Natural killer cell (primary cell): ENCODE measurements at places on chromosomes 11 and 22.

- H3K4me1 ChIP-seq, result no peaks in the 10 kb centered on the region
- peaks cover 46% of the 10 kb centered on the region for H3K36me3 ChIP-seq
- H3K27me3 ChIP-seq, result no peaks in the 10 kb centered on the region
- DNase-seq, result no peak
- H3K27ac ChIP-seq, result no peak overlapping the region
These were observed 96.1 kb upstream of the BID start for GRCh38 chr22:17870407-17870806.

GRCh38 chr11:134674974-134675373 is 262.9 kb upstream of the B3GAT1 start:
- no peak for DNase-seq
- H3K4me3 ChIP-seq, result no peak overlapping the region
- no peaks in the 10 kb centered on the region for H3K27me3 ChIP-seq
- H3K4me1 ChIP-seq, result no peaks in the 10 kb centered on the region
- H3K36me3 ChIP-seq, result no peaks in the 10 kb centered on the region

GRCh38 chr22:37237371-37238268 is 6.4 kb downstream of the RAC2 start:
- peaks cover 96% of the 10 kb centered on the region for H3K4me1 ChIP-seq
- no peaks in the 10 kb centered on the region for H3K27me3 ChIP-seq
- peaks cover 80% of the 10 kb centered on the region for H3K36me3 ChIP-seq
- no peak overlapping the region for H3K4me3 ChIP-seq
- peak overlapping the region; percentile 82 for H3K27ac ChIP-seq
- DNase-seq, result peak; percentile 58

- peak; percentile 88 for DNase-seq
- no peak overlapping the region for H3K27ac ChIP-seq
- peaks cover 31% of the 10 kb centered on the region for H3K4me1 ChIP-seq
- H3K36me3 ChIP-seq, result no peaks in the 10 kb centered on the region
- no peaks in the 10 kb centered on the region for H3K27me3 ChIP-seq
These were observed 10.4 kb upstream of the SLCO2B1 start for GRCh38 chr11:75140269-75141138.

GRCh38 chr11:45089676-45090499 is 56.6 kb upstream of the PRDM11 start:
- no peaks in the 10 kb centered on the region for H3K27me3 ChIP-seq
- H3K4me3 ChIP-seq, result no peak overlapping the region
- peaks cover 57% of the 10 kb centered on the region for H3K4me1 ChIP-seq
- peak; percentile 33 for DNase-seq
- no peak overlapping the region for H3K27ac ChIP-seq

GRCh38 chr22:47016631-47017030 is 254.2 kb downstream of the TBC1D22A start:
- H3K36me3 ChIP-seq, result peaks cover 4% of the 10 kb centered on the region
- DNase-seq, result no peak
- no peak overlapping the region for H3K27ac ChIP-seq
- H3K4me3 ChIP-seq, result no peak overlapping the region
- peaks cover 10% of the 10 kb centered on the region for H3K4me1 ChIP-seq

DNA sequence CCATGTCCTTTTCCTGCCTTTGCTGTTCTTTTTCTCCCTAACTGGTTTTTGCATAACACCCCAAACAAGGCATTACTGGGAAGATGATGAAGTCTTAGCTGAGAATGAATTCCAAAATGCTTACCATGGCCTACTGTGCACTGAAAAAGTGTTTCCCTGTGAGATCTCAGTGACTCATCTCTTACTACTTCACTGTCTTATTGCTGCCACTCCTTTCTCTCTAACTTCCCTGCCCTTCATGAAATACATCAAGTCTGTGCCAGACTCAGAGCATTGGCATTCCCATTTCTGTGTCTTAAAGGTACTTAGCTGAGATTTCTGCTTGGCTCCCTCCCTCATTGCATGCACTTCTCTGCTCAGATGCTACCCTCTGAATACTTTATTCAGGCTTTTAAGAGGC is 49.1 kb upstream of the MUC15 start:
- H3K36me3 ChIP-seq, result no peaks in the 10 kb centered on the region
- no peak overlapping the region for H3K4me3 ChIP-seq
- DNase-seq, result no peak

GRCh38 chr22:46963672-46964545 is 201.5 kb downstream of the TBC1D22A start:
- no peaks in the 10 kb centered on the region for H3K4me1 ChIP-seq
- DNase-seq, result no peak
- no peak overlapping the region for H3K4me3 ChIP-seq
- H3K27ac ChIP-seq, result no peak overlapping the region

- DNase-seq, result no peak
- no peak overlapping the region for H3K4me3 ChIP-seq
- no peaks in the 10 kb centered on the region for H3K4me1 ChIP-seq
- no peak overlapping the region for H3K27ac ChIP-seq
These were observed 98.3 kb downstream of the C11orf65 start for GRCh38 chr11:108369064-108369463.

GRCh38 chr22:28983788-28984441 is 77.7 kb downstream of the C22orf31 start:
- no peak overlapping the region for H3K4me3 ChIP-seq
- H3K27me3 ChIP-seq, result peaks cover 2% of the 10 kb centered on the region
- peaks cover 2% of the 10 kb centered on the region for H3K4me1 ChIP-seq
- H3K27ac ChIP-seq, result no peak overlapping the region

DNA sequence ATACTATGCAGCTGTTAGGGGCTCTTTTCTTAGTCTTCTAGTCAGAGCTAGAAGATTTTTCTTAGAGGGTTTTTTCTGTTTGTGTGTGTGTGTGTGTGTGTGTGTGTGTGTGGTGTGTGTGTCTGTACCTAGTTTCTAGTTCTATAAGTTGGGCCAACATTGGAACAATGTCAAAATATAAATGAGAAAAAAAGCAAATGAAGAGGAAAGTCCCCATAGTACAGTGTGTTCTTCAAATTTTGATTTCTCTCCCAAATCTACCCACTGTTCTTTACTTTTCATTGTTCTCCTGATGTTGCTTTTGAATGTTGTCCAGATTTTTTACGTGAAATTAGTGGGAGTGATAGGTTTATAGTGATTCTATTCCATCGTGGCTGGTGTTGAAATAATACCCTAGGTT is 2153.4 kb upstream of the RAG2 start:
- H3K27me3 ChIP-seq, result no peaks in the 10 kb centered on the region
- no peak overlapping the region for H3K4me3 ChIP-seq
- no peaks in the 10 kb centered on the region for H3K4me1 ChIP-seq

- no peaks in the 10 kb centered on the region for H3K27me3 ChIP-seq
- no peak overlapping the region for H3K27ac ChIP-seq
- H3K4me3 ChIP-seq, result no peak overlapping the region
- no peak for DNase-seq
These were observed 107.7 kb upstream of the PARVA start for GRCh38 chr11:12269446-12270214.

- H3K27me3 ChIP-seq, result peaks cover 22% of the 10 kb centered on the region
- no peak overlapping the region for H3K27ac ChIP-seq
- H3K4me1 ChIP-seq, result peaks cover 28% of the 10 kb centered on the region
- no peaks in the 10 kb centered on the region for H3K36me3 ChIP-seq
- H3K4me3 ChIP-seq, result peak overlapping the region; percentile 47
These were observed 1.1 kb upstream of the ABTB2 start for GRCh38 chr11:34358728-34359547.

DNA sequence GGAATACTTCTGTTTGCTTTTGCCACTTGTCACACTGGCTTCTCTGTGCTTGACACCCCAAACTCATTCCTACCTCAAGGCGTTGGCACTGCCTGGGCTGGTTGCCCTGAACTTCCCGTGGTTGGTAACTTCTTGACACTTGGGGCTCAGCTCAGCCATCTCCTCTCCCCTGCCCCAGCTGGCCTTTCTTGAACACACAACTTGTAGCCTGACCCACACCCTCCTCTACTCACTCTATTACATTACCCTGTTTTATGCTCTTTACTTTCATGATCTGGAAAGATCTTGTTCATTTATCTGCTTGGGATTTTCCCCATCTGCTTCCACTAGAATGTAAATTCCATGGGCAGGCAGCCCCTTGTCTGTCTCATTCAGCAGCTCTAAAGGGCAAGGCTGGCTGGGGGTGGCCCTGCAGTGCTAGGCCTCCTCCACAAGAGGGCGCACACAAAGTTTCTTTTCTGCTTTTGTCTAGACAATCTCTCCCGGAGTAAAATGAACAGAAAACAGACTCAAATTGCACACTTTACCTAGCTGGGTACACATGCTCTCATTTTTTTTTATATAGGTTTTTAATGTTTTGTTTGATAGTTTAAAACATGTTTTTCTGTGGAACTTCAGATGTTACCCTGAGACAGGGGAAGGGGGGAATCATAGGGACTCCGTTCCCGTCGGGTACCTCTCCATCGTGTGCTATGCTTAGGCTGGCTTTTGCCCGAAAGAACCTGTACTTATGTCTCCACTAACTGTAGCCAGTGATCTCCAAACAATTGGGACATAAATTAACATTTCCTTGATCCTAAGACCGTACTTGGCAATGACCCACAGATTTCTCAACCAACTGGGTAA is 16.4 kb upstream of the MRGPRX2 start:
- peaks cover 3% of the 10 kb centered on the region for H3K27me3 ChIP-seq
- H3K36me3 ChIP-seq, result no peaks in the 10 kb centered on the region

- H3K36me3 ChIP-seq, result no peaks in the 10 kb centered on the region
- no peak overlapping the region for H3K27ac ChIP-seq
These were observed 483 bp upstream of the ABTB2 start for GRCh38 chr11:34358258-34358727.
